ENCODE measurements at places on chromosomes 6 and 20. TPM values are rescaled to one million over a fixed set of nuclear protein-coding genes. Genes with fewer than 3 reads are reported as not detected.

SEC23B gene
- total RNA-seq = 81.9 TPM

GRCh38 chr6:35397806-35398418 is 54.2 kb upstream of the FANCE start:
- no peak overlapping the region for H3K27ac ChIP-seq
- no peak for DNase-seq
- no peaks in the 10 kb centered on the region for H3K27me3 ChIP-seq

TJAP1 gene
- total RNA-seq = 37.2 TPM

C6orf163 gene
- 0.98 TPM for total RNA-seq

SCGN gene
- total RNA-seq = not detected

DNA sequence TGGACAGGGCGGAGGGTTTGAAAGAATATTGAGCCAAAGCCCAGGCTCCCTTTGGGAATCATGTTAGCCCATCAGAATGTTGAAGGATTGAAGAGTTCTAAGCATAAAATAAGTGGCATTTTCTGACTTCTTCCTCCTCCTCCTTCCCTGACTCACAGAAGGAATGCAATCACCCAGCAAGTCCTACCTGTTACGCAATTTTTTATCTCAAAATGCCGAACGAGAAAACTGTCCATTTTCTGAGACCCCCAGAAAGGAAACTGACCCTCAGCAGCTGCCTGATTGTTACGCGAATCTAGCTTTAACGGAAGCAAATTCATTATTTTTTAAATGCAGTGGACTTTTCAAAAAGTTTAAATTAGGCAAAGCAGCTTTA is 4.7 kb upstream of the DNAJC5 start:
- no peak overlapping the region for H3K27ac ChIP-seq
- peaks cover 6% of the 10 kb centered on the region for H3K36me3 ChIP-seq
- no peak overlapping the region for H3K4me3 ChIP-seq
- no peak for DNase-seq
- peaks cover 4% of the 10 kb centered on the region for H3K4me1 ChIP-seq

DNA sequence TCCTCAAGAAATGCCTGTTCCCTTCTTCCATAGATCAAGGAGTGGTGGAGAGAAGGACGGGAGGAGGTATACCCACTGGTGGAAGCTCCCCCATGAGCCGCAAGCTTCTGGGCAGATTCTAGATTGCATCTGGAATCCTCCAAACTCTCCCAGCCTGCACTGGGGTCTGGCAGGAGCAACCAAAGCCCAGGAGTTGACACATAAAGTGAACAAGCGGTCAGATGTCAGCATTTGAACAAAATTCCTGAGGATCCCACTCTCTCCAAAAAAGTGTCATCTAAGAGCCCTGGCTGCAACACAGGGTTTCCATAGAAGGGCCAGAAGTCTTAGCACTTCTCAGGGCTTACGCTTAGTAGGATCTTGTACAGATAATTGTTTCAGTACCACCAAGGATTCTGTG is 88.2 kb downstream of the KCNB1 start:
- DNase-seq = no peak
- H3K4me1 ChIP-seq = no peaks in the 10 kb centered on the region
- H3K36me3 ChIP-seq = no peaks in the 10 kb centered on the region
- no peak overlapping the region for H3K27ac ChIP-seq
- peaks cover 20% of the 10 kb centered on the region for H3K27me3 ChIP-seq

PRL gene
- not detected for total RNA-seq

- DNase-seq = no peak
- peaks cover 41% of the 10 kb centered on the region for H3K27me3 ChIP-seq
- no peaks in the 10 kb centered on the region for H3K4me1 ChIP-seq
- H3K36me3 ChIP-seq = no peaks in the 10 kb centered on the region
- no peak overlapping the region for H3K27ac ChIP-seq
Measured at GRCh38 chr20:21064924-21065323, 41.2 kb downstream of the LINC00237 start.

TLDC2 gene
- not detected for total RNA-seq

GRCh38 chr6:62808565-62809293 is 402.5 kb upstream of the FKBP1C start:
- H3K4me1 ChIP-seq = no peaks in the 10 kb centered on the region
- no peaks in the 10 kb centered on the region for H3K36me3 ChIP-seq
- H3K27me3 ChIP-seq = no peaks in the 10 kb centered on the region
- no peak overlapping the region for H3K27ac ChIP-seq

DNA sequence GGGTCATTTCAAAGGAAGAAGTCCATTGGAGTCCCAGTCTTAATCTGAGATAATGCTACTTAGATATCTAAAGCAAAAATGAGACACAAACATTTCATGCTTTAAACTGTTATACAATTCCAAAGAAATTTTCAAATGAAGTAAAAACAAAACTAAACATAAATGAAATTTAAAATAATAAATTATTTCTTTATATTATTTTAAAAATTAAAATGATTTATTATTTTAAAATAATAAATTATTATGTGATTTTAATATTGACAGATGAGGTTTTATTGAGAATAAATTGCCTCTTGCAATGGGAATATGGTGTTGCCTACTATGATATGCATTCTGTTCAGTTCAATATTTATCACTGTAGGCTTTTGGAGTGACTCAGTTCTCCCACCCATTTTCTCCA is 93.7 kb upstream of the BACH2 start:
- H3K36me3 ChIP-seq = no peaks in the 10 kb centered on the region
- H3K27me3 ChIP-seq = no peaks in the 10 kb centered on the region
- H3K27ac ChIP-seq = no peak overlapping the region
- H3K4me3 ChIP-seq = no peak overlapping the region
- peaks cover 44% of the 10 kb centered on the region for H3K4me1 ChIP-seq

DNA sequence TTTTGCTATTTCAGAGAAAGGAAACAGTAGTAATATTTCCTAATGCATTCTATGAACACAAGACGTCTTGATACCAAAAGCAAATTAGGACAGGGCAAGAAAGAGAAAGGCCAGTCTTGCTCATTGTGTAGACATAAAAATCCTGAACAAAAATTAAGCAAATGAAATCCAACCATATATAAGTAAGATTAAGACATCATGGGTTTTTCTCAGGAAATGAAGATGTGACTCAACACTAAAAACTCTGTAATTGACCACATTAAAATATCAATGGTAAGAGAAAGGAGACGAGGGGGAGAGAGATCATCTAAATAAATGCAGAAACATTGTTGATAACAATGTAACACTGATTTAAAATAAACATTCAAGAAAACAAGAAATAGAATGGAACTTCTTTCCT is 205.4 kb downstream of the SOD2 start:
- H3K27ac ChIP-seq = no peak overlapping the region
- no peaks in the 10 kb centered on the region for H3K36me3 ChIP-seq
- H3K27me3 ChIP-seq = peaks cover 22% of the 10 kb centered on the region
- no peaks in the 10 kb centered on the region for H3K4me1 ChIP-seq

DNA sequence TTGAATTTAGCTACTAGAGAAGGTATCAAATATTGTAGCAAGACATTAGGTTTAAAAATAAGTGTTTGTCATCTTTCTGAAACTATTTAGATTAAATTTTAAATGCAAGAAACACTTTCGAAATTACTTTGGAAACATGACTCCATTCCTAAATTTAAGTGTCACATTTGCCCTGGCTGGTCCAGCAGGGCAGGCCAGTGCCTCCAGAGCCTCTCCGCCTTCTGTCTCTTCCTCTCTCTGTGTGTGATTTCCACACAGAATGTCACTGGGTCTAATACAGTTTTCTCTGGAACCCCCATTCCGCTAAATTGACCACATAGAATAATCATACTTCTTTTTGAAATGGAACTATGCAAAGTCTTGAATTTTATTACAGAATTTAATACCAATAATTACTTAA is 111.5 kb downstream of the SOBP start:
- H3K27ac ChIP-seq = no peak overlapping the region
- peaks cover 8% of the 10 kb centered on the region for H3K27me3 ChIP-seq
- no peak for DNase-seq

TUBB2B gene
- total RNA-seq = 0.25 TPM
